GM13976 (cell line): ENCODE measurements at places on chromosomes 5 and 9.

GRCh38 chr5:170985486-170985885 lies 123.7 kb downstream of the RANBP17 start:
- DNase-seq = no peak

- no peak for DNase-seq
These were observed 295.5 kb upstream of the MSX2 start for GRCh38 chr5:174428895-174429294.

DNA sequence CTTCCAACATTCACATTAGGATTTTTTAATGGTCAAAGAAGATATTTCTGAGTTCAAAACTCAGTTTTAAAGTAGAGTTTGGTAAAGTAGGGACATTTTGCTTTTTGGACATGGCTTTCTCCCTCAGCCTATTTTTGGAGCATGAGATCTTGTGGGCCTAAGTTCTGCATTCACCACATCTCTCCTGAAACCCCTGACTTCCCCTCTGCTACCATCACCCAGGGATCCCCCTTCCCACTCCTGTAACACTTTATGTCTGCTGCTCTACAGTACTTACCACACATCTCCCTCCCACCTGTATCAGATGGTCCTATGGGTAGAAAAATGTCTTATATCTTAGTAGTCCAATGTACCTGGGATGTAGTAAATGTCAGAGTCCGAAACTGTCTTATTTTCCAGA lies 48.2 kb upstream of the JAK2 start:
- peak; percentile 45 for DNase-seq

DNA sequence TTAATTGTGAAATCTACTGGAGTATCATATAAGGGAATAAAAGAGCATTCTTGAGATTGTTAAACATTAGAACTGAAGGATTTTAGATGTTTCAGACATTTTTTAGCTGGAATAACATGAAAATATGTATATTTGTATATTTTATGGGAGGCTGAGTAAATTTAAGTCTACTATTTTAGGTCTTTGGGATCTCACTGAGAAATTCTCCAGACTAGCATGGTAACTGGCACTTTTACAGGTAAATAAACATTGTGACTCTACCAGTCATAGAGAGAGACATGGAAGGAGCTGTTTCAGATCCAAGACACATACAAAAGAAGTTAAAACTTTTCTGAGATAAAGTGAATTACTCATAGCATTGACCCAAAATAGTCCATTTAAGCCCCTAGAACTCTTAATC lies 59.4 kb downstream of the NDUFAF2 start:
- no peak for DNase-seq

- DNase-seq = no peak
These were observed 6.6 kb downstream of the TJP2 start for GRCh38 chr9:69180670-69181069.

- DNase-seq = no peak
These were observed 13.3 kb downstream of the PHF2 start for GRCh38 chr9:93589688-93590087.

GRCh38 chr5:111225926-111226325 lies 1.7 kb downstream of the CAMK4 start:
- peak; percentile 47 for DNase-seq

DNA sequence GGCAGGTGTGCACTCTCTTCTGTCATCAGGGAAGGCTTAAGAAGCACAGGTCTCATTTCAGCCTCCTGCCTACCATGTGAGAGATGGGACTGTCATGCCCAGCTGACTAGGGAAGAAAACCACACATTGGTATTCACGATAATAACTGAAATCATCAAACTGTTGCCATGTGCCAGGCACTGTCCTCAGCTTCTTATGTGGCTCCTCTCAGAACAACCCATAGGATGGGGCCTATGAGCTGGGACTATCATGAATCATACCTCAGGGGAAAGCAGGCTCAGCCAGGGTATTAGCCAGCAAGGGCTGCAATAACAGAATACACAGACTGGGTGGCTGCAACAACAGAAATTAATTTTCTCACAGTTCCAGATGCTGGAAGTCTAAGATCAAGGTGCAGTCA lies 3.3 kb downstream of the AFAP1L1 start:
- DNase-seq = no peak

DNA sequence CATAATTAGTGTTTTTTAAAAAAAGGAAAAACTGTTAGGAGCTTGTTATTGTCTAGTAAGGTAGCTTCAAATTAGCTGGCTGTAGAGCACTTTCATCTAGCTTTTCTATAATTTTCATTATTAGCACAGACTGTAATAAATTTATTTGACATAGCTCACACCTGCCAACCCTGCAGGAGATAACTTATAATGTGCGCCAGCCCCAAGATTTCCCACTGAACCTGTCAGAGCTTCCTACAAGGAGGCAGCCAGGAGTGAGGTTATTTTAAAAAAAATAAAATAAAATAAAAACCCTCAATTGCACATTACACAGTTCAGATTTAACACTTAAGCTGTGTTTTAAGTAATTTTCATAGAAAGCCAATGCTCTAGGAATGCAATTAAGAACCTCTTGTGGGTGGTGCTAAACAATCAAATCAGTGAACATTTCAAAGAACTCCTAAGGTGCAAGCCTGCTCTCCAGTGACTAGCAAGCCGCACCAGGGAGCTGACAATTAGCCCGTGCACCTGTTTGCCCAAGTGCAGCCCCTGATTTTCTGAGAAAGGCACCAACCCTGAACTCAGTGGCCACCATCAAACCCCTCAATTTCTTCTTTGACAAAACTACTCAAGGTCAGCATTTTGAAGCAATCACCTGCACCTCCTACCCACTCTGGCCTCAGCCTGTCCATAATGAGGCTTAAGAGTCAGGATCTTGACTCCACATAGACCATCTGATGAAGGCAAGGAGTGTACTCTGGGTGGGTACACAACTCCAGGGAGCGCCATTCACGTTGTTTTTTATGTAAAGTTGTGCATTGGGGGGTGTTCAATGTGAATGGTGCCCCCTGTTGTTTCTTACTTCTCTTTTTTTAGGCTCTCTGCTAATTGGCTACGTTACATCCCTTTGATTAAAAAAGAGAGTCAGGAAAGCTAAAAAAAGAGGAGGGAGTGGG lies 385.3 kb upstream of the WWC1 start:
- DNase-seq = no peak

GRCh38 chr5:62385131-62385530 lies 18.6 kb downstream of the DIMT1 start:
- no peak for DNase-seq

- peak; percentile 58 for DNase-seq
These were observed 26.1 kb upstream of the ANXA2R start for GRCh38 chr5:43065948-43066798.

DNA sequence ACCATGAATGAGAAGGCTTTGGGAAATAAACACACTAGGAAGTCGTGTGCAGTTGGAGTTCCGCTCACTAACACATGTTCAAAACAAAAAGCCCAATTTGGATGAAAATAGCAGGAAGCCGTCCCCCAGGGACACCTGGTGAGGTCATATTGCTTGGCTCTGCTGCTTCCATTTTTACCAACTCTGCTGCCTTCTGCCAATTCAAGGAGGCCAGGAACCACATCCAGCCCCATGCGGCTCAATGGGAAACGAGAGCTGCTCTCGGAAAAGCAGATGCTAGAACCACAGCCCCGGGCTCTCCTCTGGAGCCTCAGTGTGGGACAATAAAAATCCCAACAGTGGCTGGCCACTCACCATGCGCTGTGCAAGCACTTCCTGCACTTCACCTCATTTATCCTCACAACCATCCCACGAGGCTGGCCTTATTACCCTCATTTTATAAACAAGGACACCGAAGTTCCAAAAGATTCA lies 13.4 kb downstream of the ADAM19 start:
- DNase-seq = no peak

- peak; percentile 8 for DNase-seq
These were observed 27.7 kb downstream of the PPP3R2 start for GRCh38 chr9:101566904-101567724.

GRCh38 chr5:136559651-136560050 lies 194.3 kb upstream of the TRPC7 start:
- DNase-seq = no peak

- DNase-seq = no peak
These were observed 7.7 kb downstream of the FGFR4 start for GRCh38 chr5:177094224-177095087.
